ENCODE measurements at places on chromosomes 6 and 20.

- no peak for DNase-seq
These were observed 131.4 kb downstream of the BTBD3 start for GRCh38 chr20:12049125-12049524.

GRCh38 chr6:159376516-159377158 is 207.4 kb downstream of the FNDC1 start:
- no peak for DNase-seq

DNA sequence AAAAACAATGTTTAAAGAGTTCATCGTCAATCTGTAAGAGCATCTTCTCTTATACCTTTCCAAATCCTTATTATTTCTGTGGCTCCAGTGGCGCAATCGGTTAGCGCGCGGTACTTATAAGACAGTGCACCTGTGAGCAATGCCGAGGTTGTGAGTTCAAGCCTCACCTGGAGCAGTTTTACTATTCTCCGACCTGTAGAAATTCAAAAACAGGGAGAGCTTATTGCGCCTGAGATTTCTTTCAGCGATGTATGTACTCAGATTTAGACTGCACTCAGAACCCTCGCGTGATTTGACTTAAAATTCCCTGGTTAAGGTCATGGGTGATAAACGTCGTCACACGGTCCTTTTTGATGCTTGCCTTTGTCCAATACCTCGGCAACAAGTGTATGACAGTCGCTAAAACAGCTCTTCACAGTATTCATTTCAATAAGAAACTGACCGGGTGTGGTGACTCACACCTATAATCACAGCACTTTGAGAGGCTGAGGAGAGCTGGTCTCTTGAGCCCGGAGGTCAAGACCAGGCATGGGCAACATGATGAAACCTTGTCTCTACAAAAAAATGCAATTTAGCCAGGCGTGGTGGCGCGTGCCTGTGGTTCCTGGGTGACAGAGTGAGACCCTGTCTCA is 11.9 kb downstream of the GPX5 start:
- DNase-seq: no peak

GRCh38 chr6:168479421-168479820 is 38.4 kb downstream of the SMOC2 start:
- no peak for DNase-seq

- no peak for DNase-seq
These were observed 45.7 kb upstream of the TMEM181 start for GRCh38 chr6:158514176-158514575.

- DNase-seq: no peak
These were observed at the start of gene TIAM2 for GRCh38 chr6:154995254-154996015. Gene TIAM2 (plus strand): TSS chr6:154995315. CDS start chr6:155129224, 133,909 bp downstream.

DNA sequence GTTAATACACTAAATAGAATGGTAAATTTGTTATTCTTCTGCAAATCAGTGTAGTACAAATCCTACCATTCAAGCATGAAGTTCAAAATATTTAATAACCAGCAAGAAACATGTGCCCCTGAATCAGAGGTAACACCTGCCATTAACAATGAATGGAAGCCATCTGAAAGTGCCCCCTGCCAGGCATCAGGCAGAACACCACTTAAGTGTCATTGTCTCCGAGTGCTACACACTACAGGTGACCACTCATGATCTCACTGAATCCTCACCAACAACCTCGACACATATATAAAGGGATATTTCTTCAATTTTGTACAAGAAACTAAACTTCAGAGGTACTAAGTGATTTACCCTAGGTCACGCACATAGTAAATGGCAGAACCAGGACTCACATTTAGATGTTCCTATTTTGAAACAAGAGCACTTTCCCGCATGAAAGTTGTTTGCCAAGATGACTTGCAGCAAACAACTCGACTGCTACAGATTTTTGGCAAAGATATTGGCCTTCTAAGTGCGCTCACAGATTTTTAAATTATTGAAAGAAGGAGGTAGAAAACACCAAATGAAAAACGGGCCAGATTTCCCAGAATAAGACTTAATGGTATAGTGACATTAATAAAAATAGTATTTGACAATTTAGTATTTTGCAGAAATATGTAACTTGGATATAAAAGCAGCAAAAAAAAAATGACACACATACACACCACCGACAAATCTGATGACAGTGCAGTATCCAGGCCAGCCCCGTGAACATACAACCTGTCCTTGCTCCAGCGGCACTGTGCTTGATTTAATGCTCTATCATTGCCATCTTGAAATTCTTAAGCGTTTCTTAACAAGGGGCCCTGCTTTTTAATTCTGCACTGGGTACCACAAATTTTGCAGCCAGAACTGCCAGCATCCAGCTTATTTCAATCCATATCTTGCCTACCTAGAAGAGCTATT is 274.5 kb downstream of the ALDH8A1 start:
- no peak for DNase-seq

Measured in activated CD4-positive, CD25-positive, alpha-beta regulatory T cell treated with anti-CD3 and anti-CD28 coated beads, Interleukin-2, amount 50 U/mL, for 72 hours (primary cell).